CD8-positive, alpha-beta memory T cell (primary cell): ENCODE measurements at places on chromosomes 11 and 22.
A peak's percentile ranks its signal among the peaks of the same experiment; 100 is the strongest.

DNA sequence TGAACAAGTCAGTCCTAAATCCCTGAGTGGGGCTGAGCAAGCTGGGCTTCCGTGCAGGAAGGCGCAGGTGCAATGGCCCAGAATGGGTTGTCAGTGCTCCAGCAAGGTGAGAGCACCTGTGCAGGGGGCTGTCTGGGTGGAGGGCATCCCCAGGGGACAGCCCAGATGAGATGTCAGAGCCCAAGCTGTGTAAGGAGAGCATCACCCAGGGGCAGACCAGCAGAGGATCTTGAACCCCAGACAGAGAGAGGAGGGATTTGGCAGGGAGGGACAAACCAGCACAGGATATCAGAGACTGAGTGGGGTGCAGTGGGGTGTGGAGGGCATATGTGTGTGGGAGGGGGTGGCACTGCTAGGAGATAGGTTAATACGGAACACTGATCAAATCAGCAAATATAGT lies 114.9 kb upstream of the TMEM45B start:
- H3K4me3 ChIP-seq: no peak overlapping the region
- no peaks in the 10 kb centered on the region for H3K36me3 ChIP-seq
- no peak overlapping the region for H3K27ac ChIP-seq
- DNase-seq: no peak
- H3K4me1 ChIP-seq: peaks cover under 1% of the 10 kb centered on the region

GRCh38 chr11:64069401-64070313 lies 33.9 kb downstream of the FLRT1 start:
- no peak for DNase-seq
- no peak overlapping the region for H3K4me3 ChIP-seq
- H3K4me1 ChIP-seq: peaks cover 6% of the 10 kb centered on the region
- no peaks in the 10 kb centered on the region for H3K27me3 ChIP-seq

- H3K27me3 ChIP-seq: no peaks in the 10 kb centered on the region
- DNase-seq: no peak
These were observed 58.4 kb downstream of the KIF18A start for GRCh38 chr11:28049338-28050216.

DNA sequence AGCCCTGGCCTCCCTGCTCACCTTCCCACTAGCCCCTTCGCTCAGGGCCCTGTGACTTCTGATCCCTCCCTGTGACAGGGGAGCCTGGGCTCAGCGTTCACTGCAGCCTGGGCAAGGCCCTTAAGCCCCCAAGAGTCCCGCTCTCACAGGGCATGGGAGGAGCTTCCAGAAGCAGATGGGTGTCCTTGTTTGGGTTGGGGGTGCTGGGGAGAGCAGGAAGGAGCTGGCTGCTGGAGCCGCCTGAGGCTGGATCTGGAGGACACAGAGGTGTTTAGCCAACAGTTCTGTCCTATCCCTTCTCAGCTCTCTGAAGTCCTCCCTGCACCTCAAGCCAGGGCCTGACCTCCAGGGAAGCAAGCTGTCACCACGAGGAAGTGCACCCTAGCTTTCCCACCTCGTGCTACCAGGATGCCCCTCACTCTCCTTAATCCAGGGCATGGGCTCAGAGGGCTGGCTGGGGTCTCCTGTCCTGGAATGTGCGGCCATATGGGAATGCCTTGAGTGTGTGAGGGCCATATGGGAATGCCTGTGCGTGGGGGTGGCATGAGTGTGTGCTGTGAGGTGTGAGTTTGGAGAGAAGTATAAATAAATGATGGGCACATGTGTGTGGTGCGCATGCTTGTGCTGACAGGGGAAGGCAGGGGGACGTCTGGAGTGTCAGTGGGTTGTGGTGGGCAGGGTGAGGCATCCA lies 25.0 kb upstream of the TUB start:
- no peaks in the 10 kb centered on the region for H3K27me3 ChIP-seq
- H3K27ac ChIP-seq: no peak overlapping the region
- no peaks in the 10 kb centered on the region for H3K4me1 ChIP-seq
- H3K4me3 ChIP-seq: no peak overlapping the region

DNA sequence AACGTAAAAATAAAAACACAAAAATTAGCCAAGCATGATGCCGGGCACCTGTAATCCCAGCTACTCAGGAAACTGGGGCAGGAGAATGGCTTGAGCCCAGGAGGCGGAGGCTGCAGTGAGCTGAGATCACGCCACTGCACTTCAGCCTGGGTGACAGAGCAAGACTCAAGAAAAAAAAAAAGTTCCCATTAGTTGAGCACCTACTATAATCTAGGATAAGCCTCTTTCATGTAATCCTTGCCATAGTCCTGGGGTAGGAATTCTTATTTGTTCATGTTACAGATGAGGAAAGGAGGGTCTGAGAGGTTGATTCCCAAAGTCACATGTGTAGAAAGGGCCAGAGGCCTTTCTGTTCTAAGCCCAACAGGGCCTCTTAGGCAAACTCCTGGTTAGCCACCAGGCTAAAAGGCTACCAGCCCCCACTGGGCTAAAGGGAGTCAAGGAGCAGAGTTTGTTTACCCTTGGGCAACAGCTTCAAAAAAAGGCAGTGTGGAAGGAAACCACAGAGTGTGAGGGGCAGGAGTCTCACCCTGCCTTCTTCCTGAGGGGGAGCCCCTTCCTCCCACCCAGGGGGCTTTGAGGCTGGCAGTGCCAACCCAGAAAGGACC lies 21.6 kb upstream of the CSNK1E start:
- no peak overlapping the region for H3K27ac ChIP-seq
- H3K36me3 ChIP-seq: no peaks in the 10 kb centered on the region
- no peak overlapping the region for H3K4me3 ChIP-seq
- peaks cover 7% of the 10 kb centered on the region for H3K27me3 ChIP-seq
- H3K4me1 ChIP-seq: no peaks in the 10 kb centered on the region

GRCh38 chr11:34509336-34509876 lies 4.2 kb downstream of the ELF5 start:
- DNase-seq: no peak
- H3K4me1 ChIP-seq: no peaks in the 10 kb centered on the region
- no peak overlapping the region for H3K4me3 ChIP-seq
- no peak overlapping the region for H3K27ac ChIP-seq
- no peaks in the 10 kb centered on the region for H3K27me3 ChIP-seq
- H3K36me3 ChIP-seq: no peaks in the 10 kb centered on the region

DNA sequence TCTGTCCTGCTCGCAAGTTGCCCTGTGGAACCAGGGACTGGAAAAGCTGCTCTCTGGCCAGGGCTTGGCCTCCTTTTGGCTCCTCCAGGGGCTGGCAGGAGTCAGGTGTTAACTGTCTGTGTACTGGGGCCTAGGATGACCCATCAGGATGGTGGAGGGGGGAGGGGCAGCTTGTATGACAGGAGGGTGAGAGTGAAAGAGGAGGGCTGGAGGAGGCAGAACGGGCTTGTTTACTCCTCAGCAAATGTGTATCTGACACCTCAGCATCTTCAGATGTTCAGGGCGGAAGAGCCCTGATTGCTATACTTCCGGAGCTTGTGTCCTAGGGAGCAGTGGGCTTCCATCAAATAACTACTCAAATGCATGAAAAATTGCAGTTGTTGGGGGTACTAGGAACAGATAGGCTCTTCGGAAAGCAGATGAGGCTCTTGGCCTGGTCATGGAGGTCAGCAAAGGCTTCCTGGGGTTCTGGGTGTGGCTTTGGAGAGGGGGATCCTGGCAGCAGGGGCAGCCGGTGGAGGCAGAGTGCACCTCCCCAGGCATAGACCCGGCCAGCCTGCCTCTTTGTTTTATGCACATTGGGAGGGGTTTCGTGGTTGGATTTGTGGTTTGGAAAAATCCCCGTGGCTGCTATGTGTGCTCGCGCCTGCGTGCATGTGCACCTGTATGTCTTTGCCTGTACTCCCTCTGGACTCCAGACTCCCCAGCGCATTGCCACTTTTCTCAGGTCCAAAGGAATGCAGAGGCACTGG lies 31.2 kb downstream of the CD82 start:
- DNase-seq: peak; percentile 40
- H3K27ac ChIP-seq: peak overlapping the region; percentile 47
- no peaks in the 10 kb centered on the region for H3K27me3 ChIP-seq
- H3K4me3 ChIP-seq: peak overlapping the region; percentile 39
- H3K4me1 ChIP-seq: peaks cover 40% of the 10 kb centered on the region
- no peaks in the 10 kb centered on the region for H3K36me3 ChIP-seq

GRCh38 chr11:45815747-45816146 lies 10.8 kb downstream of the SLC35C1 start:
- no peak for DNase-seq
- no peak overlapping the region for H3K27ac ChIP-seq
- no peak overlapping the region for H3K4me3 ChIP-seq
- H3K4me1 ChIP-seq: no peaks in the 10 kb centered on the region

- DNase-seq: no peak
- no peak overlapping the region for H3K27ac ChIP-seq
- no peaks in the 10 kb centered on the region for H3K36me3 ChIP-seq
- no peaks in the 10 kb centered on the region for H3K27me3 ChIP-seq
- no peak overlapping the region for H3K4me3 ChIP-seq
These were observed 4.7 kb downstream of the EHF start for GRCh38 chr11:34625576-34625975.

GRCh38 chr11:121071846-121072450 lies 29.1 kb upstream of the TECTA start:
- no peaks in the 10 kb centered on the region for H3K36me3 ChIP-seq
- H3K4me3 ChIP-seq: no peak overlapping the region
- H3K27ac ChIP-seq: no peak overlapping the region
- H3K4me1 ChIP-seq: no peaks in the 10 kb centered on the region

GRCh38 chr22:28381429-28382167 lies 298.0 kb downstream of the TTC28 start:
- no peak for DNase-seq
- H3K4me1 ChIP-seq: no peaks in the 10 kb centered on the region
- no peak overlapping the region for H3K27ac ChIP-seq
- no peak overlapping the region for H3K4me3 ChIP-seq
- no peaks in the 10 kb centered on the region for H3K27me3 ChIP-seq

GRCh38 chr11:67613960-67614715 lies 7.4 kb downstream of the NDUFV1 start:
- peak overlapping the region; percentile 50 for H3K4me3 ChIP-seq
- peaks cover 33% of the 10 kb centered on the region for H3K4me1 ChIP-seq
- H3K27me3 ChIP-seq: no peaks in the 10 kb centered on the region
- peak overlapping the region; percentile 86 for H3K27ac ChIP-seq
- H3K36me3 ChIP-seq: peaks cover 9% of the 10 kb centered on the region

- H3K27ac ChIP-seq: no peak overlapping the region
- H3K36me3 ChIP-seq: no peaks in the 10 kb centered on the region
- H3K4me3 ChIP-seq: no peak overlapping the region
- H3K27me3 ChIP-seq: no peaks in the 10 kb centered on the region
These were observed 130.1 kb downstream of the TRPC6 start for GRCh38 chr11:101453682-101454081.

DNA sequence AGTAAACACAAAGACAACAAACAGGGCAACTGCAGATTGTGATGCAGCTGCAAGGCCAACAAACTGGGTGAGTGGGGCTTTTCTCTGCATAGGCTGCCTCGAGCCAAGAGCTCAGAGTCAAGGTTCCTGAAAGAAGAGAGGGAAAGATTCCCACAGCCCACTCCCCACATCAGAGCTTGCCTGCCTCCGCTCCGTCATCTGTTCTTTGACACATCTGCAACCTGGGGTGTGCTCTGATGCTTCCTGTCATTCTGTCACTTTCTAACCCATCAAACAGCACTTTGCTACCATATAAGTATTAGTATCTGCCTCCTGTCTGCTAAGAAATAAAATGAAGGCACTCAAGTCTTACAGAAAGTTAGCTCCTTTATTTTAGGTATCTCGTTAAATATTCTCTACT lies 46.9 kb downstream of the C22orf31 start:
- H3K27me3 ChIP-seq: no peaks in the 10 kb centered on the region
- no peak for DNase-seq
- no peaks in the 10 kb centered on the region for H3K36me3 ChIP-seq
- H3K4me1 ChIP-seq: peaks cover 6% of the 10 kb centered on the region

GRCh38 chr11:61728940-61729219 lies 23.6 kb upstream of the MYRF start:
- H3K36me3 ChIP-seq: no peaks in the 10 kb centered on the region
- H3K4me3 ChIP-seq: no peak overlapping the region
- no peak for DNase-seq
- peaks cover 5% of the 10 kb centered on the region for H3K4me1 ChIP-seq
- H3K27ac ChIP-seq: no peak overlapping the region
- H3K27me3 ChIP-seq: no peaks in the 10 kb centered on the region

- no peak overlapping the region for H3K4me3 ChIP-seq
- H3K4me1 ChIP-seq: no peaks in the 10 kb centered on the region
- no peak for DNase-seq
These were observed 12.0 kb upstream of the STK33 start for GRCh38 chr11:8605971-8606563.

DNA sequence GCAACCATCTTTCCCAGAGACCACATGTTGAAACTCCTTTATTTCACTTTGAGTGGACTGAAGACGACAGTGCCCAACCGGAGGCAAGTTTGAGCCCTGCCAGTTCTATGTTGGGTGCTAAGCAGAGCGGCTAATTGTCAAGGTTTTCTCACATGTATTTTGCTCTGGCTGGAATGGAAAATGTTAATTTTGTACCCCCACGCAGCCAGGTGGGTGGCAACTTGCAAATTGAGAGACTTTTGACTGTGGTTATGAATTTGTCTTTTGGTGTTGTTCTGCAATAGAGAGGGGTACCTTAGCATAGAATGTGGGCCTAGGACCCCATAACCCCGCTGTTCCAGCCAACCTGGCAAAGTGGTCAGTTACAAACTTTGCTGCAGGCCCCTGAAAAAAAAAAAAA lies 42.5 kb upstream of the SLC5A12 start:
- H3K27me3 ChIP-seq: no peaks in the 10 kb centered on the region
- no peaks in the 10 kb centered on the region for H3K36me3 ChIP-seq
- DNase-seq: no peak
- H3K4me3 ChIP-seq: no peak overlapping the region

DNA sequence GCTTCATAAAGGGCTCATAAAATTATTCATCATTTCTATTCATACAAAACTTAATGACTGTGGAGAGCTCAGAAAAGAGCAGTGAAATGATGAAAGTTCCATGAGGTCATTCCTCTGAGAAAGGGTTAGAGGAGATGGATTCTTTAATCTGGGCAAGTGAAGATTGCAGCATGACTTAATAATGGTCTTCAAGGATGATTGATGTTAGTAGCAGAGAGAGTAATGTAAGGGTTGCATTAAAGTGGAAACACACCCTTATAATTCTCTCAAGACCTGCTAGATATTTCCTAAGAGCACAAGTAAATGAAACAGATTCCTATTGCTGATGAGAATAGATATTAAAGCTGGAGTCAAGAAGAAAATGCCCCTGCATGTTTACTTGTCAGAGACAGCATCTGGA lies 711.6 kb upstream of the ANO5 start:
- no peaks in the 10 kb centered on the region for H3K27me3 ChIP-seq
- no peak overlapping the region for H3K27ac ChIP-seq
- H3K4me3 ChIP-seq: no peak overlapping the region
- no peaks in the 10 kb centered on the region for H3K4me1 ChIP-seq
